ENCODE measurements at places on chromosomes 1 and 21. TPM values are rescaled to one million over a fixed set of nuclear protein-coding genes. Genes with fewer than 3 reads are reported as not detected.

GRCh38 chr1:11098931-11099309 lies 749 bp downstream of the EXOSC10 start:
- H3K27me3 ChIP-seq, result no peaks in the 10 kb centered on the region
- no peak for DNase-seq
- H3K36me3 ChIP-seq, result no peaks in the 10 kb centered on the region
- no peak overlapping the region for H3K27ac ChIP-seq
- H3K4me1 ChIP-seq, result no peaks in the 10 kb centered on the region
- peak overlapping the region; percentile 90 for H3K4me3 ChIP-seq

KDF1 gene
- total RNA-seq, result not detected

DNA sequence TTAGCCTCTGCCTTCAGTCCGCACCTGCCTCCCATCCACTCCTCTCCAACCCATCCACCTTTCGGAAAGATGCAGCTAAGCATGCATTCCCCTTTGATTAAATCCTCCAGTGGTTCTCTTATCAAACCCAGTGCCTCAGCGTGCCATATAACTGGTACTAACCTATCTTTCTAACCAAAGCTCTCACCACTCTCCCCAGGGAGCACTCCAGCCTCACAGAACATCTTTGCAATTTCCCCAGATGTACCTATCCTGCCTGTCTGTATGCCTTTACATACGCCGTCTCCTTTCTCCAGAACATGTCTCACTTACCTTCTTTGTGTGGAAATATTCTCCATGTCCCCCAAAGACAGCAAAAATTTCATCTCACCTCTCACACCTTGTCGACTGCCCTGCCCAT lies 80.0 kb downstream of the SLC25A24 start:
- H3K4me1 ChIP-seq, result no peaks in the 10 kb centered on the region
- no peak overlapping the region for H3K4me3 ChIP-seq
- H3K27ac ChIP-seq, result no peak overlapping the region
- DNase-seq, result no peak
- H3K27me3 ChIP-seq, result no peaks in the 10 kb centered on the region

GRCh38 chr1:47791879-47792608 lies 205.1 kb downstream of the TRABD2B start:
- H3K4me3 ChIP-seq, result no peak overlapping the region
- no peaks in the 10 kb centered on the region for H3K36me3 ChIP-seq
- peak overlapping the region; percentile 2 for H3K27ac ChIP-seq
- no peak for DNase-seq
- no peaks in the 10 kb centered on the region for H3K27me3 ChIP-seq

RGS4 gene
- total RNA-seq, result 11.9 TPM
